NCI-H187 (cell line): ENCODE measurements at places on chromosomes 12 and 14.

DNA sequence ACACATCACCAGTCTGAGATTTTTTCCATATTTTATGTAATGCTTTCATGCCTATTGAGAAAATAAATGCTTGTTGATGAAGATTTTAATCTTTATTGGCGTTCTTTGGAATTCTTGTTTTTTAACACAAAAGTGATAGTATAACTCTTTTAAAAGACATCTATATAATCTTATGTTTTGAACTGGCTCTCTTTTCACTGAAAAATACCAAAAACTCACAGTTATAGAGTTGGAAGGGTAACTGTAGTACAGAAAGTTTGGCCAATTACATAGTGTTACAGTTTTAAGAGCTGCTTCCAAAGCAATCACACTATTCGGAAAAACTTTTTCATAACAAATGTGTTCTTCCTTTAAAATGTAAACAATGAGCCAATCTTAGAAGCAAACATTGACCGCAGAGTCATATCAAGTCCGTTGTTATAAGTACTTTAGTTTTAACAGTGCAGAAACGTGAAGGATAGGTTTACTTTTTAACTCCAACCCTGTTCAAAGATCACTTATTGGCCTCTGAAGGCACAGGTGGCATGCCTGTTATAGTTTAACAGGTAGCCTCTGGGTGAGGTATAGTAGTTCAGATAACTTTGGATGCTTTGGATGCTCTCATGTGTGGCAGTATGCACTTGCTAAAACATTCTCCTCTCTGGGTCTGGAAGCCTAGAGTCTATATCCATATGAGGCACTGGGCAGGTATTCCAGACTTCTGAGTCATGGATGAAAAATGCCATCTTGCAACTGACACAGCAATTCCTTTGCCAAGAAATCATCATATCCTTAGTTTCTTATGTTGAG, 12.1 kb upstream of the NTN4 start:
- DNase-seq: no peak

DNA sequence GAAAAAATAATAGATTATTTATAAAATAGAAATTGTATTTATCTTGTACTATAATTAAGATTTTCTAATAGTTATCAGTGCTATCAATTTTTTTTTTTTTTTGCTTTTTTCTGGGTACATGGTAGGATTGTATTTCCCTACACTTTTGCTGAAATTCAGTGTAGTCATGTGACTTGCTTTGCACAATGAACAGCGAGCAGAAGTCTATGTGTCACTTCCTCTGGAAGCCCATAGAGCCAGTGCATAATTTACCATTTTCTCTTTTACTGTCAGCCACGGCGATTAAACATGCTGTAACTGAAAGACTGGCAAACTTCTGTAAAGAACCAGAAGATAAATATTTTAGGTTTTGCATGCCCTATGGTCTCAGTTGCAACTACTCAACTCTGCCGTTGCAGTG, 80.8 kb upstream of the PPP1R12A start:
- no peak for DNase-seq

DNA sequence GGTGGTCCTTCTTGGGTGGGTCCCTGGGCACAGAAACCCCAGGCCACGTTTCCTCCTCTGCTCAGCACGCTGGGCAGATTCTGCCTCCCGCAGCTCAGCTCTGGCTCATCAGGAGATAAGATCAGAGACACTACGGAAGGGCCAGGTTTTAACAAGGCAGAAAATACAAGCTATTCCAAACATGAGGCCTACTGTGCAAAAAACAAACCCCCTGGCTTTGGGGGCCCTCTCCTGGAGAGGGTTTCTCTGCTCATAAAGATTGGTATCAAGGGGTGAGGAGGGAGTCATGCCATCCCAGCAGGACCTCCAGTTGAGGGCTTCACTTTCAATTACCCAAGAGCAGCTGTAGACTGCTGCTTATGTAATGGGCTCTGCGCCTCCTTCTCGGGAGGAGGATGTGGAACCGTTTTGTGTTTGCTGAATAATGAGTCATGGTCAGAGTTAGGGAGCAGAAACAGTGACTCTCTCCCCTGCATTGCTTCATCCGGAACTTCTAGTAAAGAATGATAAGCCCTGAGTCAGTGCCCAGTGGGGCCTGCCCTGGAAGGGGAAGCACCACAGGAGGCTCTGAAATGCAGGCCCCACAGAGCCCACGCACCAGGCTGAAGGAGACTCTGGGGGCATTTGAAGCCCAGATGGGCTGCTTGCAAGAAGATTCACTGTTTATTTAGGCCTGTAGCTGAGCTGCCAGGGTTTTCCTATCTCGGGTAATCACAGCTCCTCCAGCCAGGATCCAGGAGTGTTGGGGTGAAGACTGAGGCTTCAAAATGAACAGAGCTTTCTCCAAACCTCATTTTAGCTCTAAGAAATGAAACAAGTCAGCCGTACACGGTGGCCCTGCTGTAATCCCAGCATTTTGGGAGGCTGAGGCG, 79.3 kb downstream of the SSPN start:
- DNase-seq: no peak

DNA sequence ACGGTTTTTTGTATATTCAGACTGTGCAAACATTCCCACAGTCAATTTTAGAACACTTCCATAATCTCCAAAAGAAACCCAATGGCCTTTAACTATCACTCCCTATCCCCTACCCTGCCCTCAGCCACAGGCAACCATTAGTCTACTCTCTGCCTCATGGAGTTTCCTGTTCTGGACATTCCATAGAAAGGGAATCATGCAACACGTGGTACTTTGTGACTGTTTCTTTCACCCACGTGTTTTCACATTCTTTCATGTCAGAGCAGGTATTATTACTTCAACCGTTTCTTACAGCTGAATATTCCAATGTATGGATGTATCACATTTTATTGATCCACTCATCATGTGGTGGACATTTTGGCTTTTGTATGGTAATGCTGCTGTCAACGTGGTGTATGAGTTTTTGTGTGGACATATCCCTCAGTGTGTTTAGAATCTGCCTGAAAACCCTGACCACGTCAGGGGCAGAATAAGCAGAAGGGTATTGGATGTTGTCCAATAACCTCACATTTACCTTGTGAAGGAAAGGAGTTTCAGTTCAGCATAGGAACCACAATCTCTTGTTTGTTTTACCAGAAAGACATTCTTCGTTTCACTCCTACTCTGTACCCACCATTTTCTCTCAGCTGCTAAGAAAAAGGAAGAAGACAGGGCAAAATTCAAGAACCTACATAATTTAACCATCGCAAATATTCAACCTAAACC, 107.5 kb upstream of the DYRK2 start:
- DNase-seq: no peak

GRCh38 chr14:73594491-73594890, 2.8 kb downstream of the ACOT4 start:
- DNase-seq: no peak

- DNase-seq: no peak
Observed at GRCh38 chr12:15152868-15153267, 68.3 kb downstream of the RERG start.

- DNase-seq: no peak
Observed at GRCh38 chr12:117576053-117576452, 214.6 kb upstream of the NOS1 start.

- DNase-seq: no peak
Observed at GRCh38 chr14:100729982-100730381, 3.3 kb downstream of the DLK1 start.

GRCh38 chr14:82328442-82328841, 794.8 kb upstream of the SEL1L start:
- DNase-seq: no peak

GRCh38 chr12:28223025-28223554, 32.8 kb downstream of the CCDC91 start:
- DNase-seq: no peak

DNA sequence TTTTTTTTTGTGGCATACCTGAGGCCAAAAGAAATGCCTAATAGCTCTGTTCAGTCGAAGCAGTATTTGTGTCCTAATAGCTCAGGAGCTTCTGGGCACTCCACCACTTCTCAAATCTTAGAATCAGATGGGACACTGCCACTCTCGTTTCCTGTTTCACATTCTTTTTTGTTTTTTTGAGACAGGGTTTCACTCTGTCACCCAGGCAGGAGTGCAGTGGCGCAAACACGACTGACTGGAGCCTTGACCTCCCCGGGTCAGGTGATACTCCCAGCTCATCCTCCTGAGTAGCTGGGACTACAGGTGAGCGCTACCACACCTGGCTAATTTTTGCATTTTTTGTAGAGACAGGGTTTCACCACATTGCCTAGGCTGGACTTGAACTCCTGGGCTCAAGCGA, 52.7 kb downstream of the SPPL3 start:
- DNase-seq: no peak

GRCh38 chr12:82437744-82438143, 79.4 kb downstream of the METTL25 start:
- DNase-seq: no peak

- DNase-seq: no peak
Observed at GRCh38 chr12:50151047-50151687, 16.0 kb downstream of the CERS5 start.

DNA sequence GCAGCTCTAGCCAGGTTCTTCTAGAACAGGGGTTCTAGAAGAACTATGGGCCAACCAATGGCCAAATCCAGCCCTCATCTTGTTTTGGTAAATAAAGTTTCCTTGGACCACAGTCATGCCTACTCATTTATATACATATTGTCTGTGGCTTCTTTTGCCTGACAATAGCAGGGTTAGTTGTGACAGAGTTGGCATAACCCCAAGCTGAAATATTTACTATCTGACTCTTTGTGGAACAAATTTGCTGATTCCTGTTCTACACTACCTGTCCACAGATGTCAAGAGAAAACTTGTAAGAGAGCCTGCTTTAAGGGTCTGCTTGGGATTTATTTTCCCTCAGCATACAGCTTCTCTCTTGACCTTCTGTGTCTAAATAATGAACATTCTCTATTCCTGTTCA, 289.0 kb downstream of the KSR2 start:
- no peak for DNase-seq

- no peak for DNase-seq
Observed at GRCh38 chr14:83372271-83372670, 1838.6 kb upstream of the SEL1L start.

DNA sequence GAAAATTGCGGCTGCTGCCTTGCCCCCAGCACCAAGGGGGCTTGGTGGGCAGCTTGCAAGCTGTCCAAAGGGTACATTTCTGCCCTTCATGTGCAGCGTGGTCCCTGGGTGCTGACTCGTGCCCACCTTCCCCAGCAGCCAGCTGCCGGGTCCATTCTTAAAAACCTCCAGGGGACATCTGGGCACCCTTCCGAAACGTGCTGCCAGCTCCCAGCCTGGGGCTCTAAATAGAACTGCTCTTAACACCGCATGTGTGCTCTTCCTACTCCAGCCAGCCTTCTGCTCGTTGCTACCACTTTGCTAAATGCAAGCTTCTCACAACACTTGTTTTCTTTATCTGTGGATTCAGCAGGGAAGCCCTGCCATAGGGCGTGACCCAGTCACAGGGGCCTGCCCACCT, 66.0 kb downstream of the RIMBP2 start:
- no peak for DNase-seq

GRCh38 chr12:78568321-78569020, 296.1 kb upstream of the SYT1 start:
- no peak for DNase-seq

DNA sequence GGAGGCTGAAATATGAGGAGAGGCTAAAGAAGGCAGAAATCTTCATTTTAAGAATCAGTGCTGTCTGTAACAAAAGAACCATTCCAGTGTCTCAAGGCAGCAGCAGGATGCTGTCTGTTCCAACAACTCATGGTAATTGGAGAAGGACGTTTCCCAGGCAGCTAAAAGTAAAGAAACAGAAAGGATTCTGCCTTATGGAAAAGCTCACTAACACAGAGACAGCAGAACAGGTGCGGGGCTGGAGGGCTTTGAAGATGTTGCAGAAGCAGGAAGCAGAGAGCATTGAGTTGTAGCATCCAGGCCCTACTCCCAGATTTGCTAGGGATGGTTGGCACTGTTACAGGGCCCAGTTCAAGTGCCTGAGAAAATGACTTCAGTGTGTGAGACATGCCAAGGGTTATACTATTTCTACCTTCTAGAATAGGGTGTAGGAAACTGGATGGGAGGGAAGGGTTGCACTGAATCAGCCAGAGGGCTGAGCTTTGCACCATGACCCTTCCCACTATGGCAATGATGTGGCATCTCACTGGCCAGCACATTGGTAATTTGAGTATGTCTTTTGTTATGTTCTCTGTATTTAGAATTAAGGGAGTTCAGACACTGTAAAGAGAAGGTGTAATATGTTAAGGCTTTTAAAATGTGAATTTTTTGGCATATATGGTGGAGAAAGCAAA, 160.0 kb upstream of the FBXO33 start:
- DNase-seq: no peak

DNA sequence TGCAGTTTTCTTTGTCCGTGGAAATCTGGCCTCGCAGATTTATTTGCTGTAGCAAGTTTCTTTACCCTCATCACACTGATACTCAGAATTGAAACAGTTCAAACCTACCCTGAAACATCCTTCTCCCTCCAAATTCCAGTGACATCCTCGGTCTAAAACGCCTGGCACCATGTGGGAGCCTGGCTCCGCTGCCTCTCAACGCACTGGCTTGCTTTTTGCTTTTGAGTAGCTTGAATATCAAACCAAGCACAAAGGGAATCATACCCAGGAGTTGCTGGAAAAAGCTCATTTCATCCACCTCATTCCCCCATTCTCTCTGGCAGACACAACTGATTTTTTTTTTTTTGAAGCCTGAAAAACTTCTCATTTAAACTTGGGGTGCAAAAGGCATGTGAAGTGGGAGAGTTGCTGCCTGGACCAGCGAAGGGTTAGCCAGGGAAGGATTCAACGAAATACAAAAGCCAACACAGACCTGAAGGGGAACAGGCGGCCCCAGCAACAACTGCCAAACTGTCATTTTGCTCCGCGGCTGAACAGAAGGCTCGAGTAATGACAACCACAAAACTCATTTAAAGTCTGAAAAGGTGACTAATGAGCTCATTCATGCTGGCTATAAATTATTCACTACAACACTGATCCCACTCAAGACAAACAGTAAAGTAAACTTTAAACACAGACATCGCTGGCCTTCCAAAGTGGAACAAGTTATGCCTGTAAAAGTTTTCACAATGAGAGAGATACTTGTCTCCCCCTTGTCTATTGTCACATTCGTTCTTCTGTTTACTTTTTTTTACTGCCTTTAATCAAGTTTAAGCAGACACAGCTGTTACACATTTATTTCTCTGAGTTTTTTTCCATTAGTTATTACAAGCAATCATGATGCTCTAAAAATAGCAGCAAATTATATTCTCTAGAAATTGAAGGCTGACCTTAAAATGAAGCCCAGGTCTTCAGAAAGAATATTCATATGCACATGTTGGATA, 12.5 kb upstream of the FOXN3 start:
- DNase-seq: no peak

GRCh38 chr14:75610834-75611233, 32.4 kb downstream of the FLVCR2 start:
- no peak for DNase-seq

DNA sequence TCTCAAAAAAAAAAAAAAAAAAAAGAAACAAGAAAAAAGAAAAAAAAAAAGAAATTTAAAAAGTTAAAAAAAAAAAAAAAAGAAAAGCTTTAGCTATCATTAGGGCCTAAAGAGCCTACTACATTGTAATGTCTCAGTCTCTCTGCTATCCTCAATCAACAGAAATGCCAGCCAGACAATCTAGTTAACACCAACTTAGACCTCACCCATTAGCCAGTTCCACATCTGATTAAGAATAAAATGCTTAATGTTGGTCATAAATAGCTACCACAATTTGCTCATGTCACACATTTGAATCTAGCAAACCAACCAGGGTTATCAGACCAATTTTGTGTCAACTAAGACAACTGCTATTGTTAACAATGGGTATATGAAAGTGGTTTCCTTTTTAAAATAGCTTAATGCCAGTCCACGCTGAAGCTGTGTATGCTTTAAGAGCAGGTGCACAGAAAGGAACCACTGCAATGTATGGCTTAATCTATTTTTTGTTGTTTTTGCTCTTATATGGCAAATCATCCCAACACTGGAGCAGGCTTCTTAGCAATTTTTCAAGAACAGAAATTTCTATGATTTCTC, 45.5 kb upstream of the SELPLG start:
- DNase-seq: no peak
